ENCODE measurements at places on chromosomes 6 and 20.
A peak's percentile ranks its signal among the peaks of the same experiment; 100 is the strongest.

DNA sequence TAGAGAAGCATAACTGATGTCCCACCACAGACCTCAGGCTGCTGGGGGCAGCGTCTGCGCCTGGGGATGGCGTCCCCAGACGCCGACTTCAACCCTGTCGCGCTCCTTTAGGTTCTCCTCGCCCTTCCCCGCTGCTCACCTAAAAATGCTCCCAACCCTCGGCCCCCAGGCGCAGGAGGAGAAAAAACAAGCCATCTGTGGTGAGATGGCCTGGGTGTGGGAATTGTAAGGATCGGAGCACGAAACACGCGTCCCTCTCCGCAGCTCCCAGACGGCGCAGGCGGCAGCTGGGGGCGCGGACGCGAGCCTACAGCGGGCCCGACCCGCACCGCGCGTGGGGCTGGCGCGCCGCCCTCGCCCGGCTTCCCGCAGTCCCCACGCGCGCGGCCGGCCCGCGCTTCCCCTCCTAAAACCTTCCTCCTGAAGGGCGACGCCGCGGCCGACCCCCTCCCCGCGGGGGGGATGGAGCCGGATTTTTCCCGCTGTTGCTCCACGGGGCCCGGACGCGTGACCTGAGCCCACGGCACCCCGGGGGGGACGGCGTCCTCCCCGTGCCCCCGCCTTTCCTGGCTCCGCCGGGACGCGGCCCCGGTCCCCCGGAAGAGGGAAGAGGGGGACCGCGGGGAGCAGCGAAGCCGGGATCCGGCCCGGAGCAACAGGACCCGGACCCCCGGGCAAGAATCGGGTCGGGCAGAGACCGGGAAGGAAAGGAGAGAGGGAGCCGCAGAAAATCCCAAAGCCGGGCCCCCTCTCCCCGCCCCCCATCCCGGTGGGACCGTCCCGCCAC lies 611 bp downstream of the EPB41L2 start:
- DNase-seq = no peak

GRCh38 chr6:111764238-111765175 lies 108.7 kb downstream of the FYN start:
- DNase-seq = no peak

GRCh38 chr6:6494677-6495076 lies 93.8 kb upstream of the LY86 start:
- DNase-seq = no peak

DNA sequence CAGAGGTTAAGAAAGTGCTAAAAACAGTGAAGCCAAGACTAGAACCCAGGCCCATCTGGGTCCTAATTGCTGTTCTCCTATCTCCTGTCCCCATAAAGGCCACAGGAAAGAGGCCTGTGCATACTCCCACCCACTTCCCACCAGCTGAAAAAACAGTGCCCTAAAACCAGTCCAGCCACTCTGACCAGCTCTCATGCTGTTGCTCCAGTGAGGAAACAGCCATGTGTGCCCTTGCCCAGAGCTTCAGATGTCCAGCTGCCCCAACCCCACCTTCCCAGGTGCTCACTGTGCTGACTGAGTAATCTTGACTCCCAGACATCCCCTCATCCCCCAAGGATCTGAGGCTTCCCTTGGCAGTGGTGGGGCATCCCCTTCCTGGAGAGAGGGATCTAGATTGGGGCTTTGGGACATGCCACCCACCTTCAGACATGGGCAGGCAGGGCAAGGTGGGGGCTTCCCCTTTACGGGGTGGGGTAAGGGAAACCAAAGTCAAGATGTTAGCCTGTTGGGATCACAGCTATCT lies 28.7 kb downstream of the KCNK5 start:
- no peak for DNase-seq

- DNase-seq = peak; percentile 39
Observed at GRCh38 chr6:153044295-153044694, 41.8 kb upstream of the MTRF1L start.

DNA sequence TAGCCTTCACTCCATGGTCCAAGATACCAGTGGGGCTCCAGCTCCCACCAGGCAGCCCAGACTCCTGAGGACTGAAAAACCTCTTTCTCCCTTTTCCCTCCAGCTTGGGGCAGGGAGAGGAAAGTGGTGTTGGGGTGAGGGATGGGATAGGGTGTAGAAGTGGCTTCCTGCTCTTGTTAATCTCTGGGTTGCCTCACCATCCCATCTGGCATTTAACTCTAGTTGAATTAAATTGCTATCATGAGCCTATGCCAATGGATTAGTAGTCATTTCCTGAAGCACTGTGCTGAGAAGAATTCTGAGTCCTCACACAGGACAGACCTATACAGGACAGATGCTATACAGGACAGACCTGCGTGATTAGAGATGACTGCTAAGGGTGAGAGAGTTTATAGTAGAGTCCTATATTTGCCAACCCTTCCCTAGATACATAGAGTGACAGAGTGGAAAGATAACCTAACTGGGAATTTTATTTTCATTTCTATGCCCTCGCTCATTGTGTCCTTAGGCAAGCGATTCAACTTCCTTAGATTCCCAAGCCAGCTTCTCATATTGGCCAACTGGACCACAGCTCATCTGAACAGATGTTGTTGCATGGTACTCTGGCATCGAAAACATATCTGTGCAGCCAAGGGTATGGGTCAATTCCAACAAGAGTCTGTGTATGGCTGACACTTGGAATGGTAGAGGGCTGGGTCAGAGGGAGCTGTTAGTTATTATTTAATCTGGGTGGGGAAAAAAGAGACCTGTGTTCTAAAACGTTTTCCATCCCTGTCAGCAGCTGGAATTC lies 42.8 kb downstream of the MCHR2 start:
- DNase-seq = no peak

DNA sequence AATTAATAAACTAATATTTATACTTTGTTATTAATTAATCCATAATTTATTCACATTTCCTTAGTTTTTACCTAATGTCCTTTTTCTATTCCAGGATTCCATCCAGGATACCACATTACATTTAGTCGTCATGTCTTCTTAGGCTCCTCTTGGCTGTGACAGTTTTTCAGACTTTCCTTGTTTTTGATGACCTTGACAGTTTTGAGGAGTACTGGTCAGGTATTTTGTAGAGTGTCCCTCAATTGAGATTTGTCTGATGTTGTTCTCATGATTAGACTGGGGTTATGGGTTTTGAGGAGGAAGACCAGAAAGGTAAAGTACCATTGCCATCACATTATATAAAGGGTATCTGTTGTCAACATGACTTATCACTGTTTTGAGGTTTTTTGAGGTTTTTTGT lies 67.3 kb downstream of the ZNF292 start:
- no peak for DNase-seq

GRCh38 chr20:12893019-12893418 lies 115.8 kb upstream of the SPTLC3 start:
- DNase-seq = no peak

All from choroid plexus epithelial cell (primary cell).